CD4-positive, alpha-beta T cell treated with Interleukin-4 for 1 hour (primary cell): ENCODE measurements at places on chromosomes 12 and 14.

DNA sequence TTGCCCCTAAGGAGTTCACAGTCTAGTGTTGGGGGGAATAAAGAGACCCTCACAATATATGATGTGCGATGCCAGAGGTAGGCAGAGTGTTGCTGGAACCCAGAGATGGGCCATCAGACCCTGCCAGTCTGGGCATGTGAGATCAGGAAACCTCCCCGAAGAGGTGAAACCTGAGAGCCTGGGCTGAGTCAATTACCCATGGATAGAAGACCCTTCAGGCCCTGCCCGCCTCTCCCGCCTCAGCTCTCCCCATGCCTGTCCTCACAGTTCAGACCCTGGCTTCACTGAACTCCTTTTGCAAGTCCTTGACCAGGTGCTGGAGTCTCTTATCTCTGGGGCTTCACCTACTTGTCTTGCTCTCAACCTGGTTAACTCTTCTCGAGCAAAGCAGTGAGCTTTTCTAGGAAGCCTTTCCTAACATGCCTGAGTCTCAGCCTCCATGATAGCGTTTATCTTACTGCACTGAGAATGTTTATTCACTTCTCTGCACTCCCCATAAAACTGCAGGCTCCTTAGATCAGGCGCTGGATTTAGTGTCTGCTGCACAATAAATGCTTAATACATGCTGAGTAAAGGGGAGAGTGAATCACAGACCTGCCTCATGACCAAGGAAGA, 19.6 kb downstream of the ALDH1L2 start:
- DNase-seq: no peak

DNA sequence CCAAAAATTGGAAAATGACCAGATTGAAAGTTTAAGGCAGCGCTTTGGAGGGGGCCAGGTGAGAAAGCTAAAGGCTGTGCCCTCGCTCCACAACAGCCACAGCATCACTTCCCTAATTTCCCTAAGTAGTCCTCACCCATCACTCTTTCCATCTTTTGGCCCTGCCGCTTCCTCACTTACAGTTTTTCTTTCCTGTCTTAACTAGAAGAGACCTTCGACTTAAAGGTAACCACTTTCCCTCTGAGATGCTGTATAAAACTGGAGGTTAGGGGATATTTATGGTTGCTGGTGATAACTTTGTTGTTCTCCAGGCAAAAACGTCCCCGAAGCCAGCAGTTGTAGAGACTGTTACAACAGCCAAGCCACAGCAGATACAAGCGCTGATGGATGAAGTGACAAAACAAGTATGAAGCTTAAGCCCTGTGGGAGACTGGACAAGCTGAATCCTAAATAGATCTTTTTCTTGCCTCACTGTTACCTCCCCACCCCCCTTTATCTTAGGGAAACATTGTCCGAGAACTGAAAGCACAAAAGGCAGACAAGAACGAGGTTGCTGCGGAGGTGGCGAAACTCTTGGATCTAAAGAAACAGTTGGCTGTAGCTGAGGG, 4.3 kb downstream of the DDIT3 start:
- DNase-seq: no peak

GRCh38 chr12:522692-523378, 63.1 kb downstream of the B4GALNT3 start:
- DNase-seq: no peak

GRCh38 chr12:64825143-64826021, 935 bp downstream of the TBC1D30 start:
- DNase-seq: no peak

- no peak for DNase-seq
These were observed 100.6 kb downstream of the OTOGL start for GRCh38 chr12:80199931-80200330.

DNA sequence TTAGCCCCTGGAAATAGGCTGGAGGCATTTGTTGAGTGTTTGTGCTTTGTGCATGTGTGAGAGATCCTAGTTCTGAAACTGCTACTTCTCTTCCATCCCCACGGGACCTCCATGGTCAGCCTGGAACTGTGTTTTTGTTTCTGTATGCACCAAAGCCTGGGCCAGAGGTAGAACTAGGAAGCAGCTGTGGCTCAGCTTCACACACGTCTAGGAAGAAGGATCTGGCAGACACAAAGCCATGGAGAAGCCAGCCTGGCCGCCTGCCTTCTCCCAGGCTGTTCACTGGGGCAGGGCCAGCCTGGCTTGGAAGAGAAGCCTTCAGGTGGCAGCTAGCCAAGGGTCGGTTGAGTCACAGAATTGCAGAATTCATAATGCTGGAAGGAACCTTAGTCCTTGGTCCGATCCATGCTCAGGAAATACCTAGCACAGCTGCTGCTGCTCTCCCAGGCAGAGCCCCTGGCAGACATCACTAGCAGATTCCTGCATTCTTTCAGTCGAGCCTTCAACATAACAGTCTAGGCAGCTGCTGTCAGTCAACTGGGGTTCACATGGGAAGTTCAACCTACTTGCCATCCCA, 27.0 kb downstream of the RIN3 start:
- DNase-seq: no peak

GRCh38 chr12:112839386-112839972, 47.9 kb downstream of the RPH3A start:
- no peak for DNase-seq

DNA sequence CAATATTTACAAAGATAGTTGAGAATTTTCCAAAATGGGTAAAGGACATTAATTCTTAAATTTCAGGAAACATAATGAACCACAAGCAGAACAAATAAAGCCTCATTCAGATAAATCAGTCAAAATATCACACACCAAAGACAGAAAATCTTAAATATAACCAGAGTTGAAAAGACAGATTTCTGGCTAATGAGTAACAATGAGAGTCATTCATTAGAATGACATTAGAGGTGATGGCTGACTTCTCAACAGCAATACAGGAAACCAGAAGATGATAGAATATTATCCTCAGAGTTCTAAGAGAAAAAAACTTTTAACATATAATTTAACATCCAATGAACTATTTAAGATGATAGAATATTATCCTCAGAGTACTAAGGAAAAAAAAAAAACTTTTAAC, 124.2 kb downstream of the DENND5B start:
- DNase-seq: no peak

GRCh38 chr14:62800577-62800976, 244.7 kb downstream of the KCNH5 start:
- no peak for DNase-seq
